ENCODE measurements at places on chromosomes 6 and 20.

DNA sequence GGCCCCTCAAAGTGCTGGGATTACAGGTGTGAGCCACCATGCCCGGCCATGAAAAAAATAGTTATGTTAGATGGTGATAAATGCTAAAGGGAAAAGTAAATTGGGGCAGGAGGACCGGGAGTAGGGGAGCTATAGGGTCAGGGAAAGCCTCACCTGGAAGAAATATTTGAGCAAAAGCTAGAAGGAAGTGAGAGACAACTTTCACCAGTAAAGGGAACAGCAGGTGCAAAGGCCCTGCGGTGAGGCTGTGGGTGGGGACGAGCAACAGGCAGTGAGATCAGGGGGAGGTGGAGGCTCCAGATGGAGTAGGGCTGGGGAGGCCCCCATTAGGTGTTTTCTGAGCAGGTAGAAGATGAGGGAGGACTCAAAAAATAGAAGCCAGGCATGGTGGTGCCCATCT is 16.0 kb downstream of the BCAS4 start:
- no peak for DNase-seq

- no peak for DNase-seq
Observed at GRCh38 chr20:31803552-31804291, 15.4 kb upstream of the MYLK2 start.

- no peak for DNase-seq
Observed at GRCh38 chr6:39530201-39530759, 194.9 kb downstream of the KIF6 start.

GRCh38 chr6:166683477-166683876 is 56.4 kb upstream of the RPS6KA2 start:
- DNase-seq: no peak

DNA sequence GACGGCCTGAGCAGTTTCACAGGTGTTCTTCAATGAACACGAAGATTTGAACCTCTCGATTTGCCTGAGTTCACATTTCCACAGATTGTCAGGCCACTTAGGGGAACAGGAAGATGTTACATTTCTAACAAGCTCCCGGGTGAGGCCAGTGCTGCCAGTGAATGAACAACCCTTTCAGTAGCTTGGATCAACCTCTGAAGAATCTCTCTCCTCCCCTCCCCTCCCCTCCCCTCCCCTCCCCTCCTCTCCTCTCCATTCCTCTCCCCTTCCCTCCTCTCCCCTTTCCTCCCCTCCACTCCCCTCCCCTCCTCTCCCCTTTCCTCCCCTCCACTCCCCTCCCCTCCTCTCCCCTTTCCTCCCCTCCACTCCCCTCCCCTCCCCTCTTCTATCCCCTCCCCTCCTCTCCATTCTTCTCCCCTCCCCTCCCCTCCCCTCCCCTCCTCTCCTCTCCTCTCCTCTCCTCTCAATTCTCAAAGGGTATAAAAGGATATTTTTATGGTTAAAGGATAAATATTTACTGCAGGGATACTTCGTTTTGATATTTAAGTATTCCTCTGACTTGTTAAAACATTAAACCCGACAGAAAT is 114.1 kb upstream of the INSM1 start:
- peak; percentile 27 for DNase-seq

DNA sequence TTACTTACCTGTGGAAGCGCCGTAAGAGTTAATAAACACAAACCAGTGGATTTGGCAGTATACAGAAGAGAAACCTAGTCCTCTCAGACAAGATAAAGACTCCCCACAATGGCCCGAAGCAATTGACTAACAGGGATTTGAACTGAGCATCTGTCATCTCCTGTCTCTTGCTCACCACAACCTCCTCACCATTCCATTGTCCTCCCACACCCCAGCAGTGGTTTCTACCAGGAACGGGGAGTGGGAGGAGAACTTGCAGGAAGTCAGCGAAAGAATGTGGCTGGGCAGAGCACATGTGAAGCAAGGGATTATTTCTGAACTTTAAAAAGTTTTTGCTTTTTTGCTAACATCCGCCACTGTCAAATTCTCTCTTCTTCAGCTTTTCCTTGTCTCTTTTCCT is 24.6 kb upstream of the TAAR1 start:
- no peak for DNase-seq

DNA sequence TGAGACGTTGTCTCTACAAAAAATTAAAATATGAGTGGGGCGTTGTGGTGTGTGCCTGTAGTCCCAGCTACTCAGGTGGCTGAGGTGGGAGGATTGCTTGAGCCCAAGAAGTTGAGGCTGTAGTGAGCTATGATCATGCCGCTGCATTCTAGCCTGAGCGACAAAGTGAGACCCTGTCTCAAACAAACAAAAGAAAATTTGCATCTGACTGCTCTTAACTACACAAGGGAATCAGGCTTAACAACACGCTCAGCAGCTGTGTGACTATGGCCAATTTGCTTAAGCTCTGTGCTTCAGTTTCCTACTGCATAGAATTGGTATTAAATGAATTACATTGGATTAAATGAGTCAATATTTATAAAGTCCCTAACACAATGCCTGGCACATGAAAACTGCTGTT is 24.3 kb upstream of the MRPS10 start:
- DNase-seq: no peak

DNA sequence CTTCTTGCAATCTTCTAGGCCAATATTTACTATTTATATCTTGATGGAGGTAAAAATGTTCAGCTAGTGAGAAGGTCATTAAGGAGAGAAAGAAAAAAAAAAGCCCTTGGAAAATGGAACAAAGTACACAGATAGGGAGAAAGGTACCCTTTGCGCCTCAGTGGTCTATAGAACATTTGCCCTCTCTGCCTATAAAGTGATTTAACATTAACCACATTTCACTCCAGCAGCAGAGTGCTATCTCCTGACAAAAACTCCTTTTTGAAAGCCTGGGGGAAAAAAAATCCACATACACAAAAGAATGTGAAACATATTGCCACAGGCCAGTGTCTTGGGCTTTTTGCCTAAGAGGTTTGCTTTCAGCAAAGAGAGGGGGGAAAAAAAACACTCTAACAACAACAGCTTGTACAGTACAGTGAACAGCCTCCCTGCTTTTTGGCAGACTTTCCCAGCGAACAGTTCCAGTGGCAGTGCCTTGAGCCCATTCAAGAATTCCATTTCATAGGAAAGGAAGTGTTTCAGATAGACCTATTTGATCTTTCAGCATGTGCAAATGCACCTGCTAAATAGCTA is 695 bp downstream of the ARHGAP18 start:
- no peak for DNase-seq

DNA sequence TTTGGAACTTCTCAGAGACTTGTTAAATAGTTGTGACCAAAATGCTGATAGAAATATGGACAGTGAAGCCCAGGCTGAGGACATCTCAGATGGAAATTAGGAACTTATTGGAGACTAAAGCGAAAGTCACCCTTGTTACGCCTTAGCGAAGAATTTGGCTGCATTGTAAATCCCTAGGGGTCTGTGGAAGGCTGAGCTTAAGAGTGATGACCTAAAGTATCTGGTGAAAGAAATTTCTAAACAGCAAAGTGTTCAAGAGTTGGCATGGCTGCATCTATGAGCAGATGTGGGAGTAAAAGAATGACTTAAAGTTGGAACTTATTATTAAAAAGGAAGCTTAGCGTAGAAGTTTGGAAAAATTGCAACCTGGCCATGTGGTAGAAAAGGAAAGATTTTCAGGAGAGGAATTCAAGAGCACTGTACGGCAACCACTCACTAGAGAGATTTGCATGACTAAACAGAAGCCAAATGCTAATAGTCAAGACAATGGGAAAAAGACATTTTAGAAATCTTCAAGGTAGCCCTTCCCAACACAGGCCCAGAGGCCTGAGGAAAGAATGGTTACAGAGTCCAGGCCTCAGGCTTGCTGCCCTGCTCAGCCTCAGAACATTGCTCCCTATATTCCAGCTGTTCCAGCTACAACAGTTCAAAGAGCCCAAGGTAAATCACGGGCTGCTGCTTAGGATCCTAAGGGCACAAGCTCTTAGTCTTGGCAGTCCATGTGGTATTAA is 61.6 kb upstream of the TNFRSF21 start:
- DNase-seq: no peak

GRCh38 chr20:49989234-49990065 is 6.7 kb downstream of the SNAI1 start:
- DNase-seq: no peak

- DNase-seq: no peak
Observed at GRCh38 chr6:46299253-46299652, 128.5 kb upstream of the ENPP5 start.

- DNase-seq: no peak
Observed at GRCh38 chr6:157460182-157460999, 79.4 kb downstream of the ZDHHC14 start.

- no peak for DNase-seq
Observed at GRCh38 chr6:19736066-19736465, 101.1 kb upstream of the ID4 start.

DNA sequence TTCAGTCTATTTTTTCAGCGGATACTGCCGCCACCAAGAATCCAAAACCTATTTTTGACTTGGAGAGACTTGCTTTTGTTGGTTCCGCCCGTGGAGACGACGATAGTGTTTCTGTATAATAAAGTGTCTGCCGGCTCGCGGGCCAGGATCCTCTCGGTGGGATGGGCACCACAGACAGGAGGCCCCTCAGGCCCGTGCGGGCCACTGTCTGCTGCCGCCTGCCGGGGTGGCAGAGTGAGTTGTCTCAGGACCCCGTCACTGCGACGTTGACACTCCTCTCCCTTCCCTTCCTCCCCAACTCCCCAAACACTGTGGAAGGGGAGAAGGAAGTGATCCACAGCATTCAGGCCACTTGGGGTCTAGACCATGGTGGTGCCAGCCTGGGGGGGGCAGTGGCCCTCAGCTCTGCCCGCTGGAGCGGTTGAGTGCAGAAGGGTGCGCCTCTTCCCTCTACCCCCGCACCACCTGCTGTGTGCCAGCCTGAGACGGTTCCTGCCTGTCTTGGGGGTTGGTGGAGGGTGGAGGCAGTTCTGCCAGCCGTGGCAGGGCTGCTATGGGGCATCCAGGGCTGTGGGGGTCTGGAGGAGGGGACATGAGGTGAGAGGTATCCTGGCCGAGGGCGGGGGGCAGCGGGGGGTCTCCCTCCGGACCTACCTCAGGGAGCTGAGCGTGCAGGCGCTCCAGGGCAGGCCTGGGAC is 17.5 kb downstream of the RBM38 start:
- no peak for DNase-seq

GRCh38 chr20:15058841-15059240 is 721.4 kb upstream of the FLRT3 start:
- DNase-seq: no peak

- DNase-seq: no peak
Observed at GRCh38 chr6:118788702-118789101, 105.2 kb upstream of the ASF1A start.

- DNase-seq: peak; percentile 53
Observed at GRCh38 chr20:20205141-20205861, 153.0 kb downstream of the CFAP61 start.

GRCh38 chr6:51459958-51460357 is 627.5 kb downstream of the PKHD1 start:
- DNase-seq: no peak

GRCh38 chr6:57432157-57432556 is 114.7 kb downstream of the PRIM2 start:
- no peak for DNase-seq
